Brain (organoid and tissue), 16 donors: ENCODE measurements at places on chromosomes 6 and 20. TPM values are rescaled to one million over a fixed set of nuclear protein-coding genes. Genes with fewer than 3 reads are reported as not detected.

MYLK2 gene
- 1.5 TPM for polyA plus RNA-seq

BPIFA1 gene
- polyA plus RNA-seq: not detected

DCDC2 gene
- polyA plus RNA-seq: 0.88 TPM

SLC22A16 gene
- polyA plus RNA-seq: 0.53 TPM

GABRR1 gene
- not detected for polyA plus RNA-seq

FNDC1 gene
- polyA plus RNA-seq: 0.83 TPM

COL11A2 gene
- 1.2 TPM for polyA plus RNA-seq

TMEM74B gene
- 4.0 TPM for polyA plus RNA-seq

MAS1 gene
- 0.15 TPM for polyA plus RNA-seq

CPNE5 gene
- polyA plus RNA-seq: 22.9 TPM

HLA-DOB gene
- polyA plus RNA-seq: not detected

BPIFB1 gene
- polyA plus RNA-seq: not detected

PRICKLE4 gene
- not detected for polyA plus RNA-seq

SDHAF4 gene
- polyA plus RNA-seq: 22.8 TPM

PLEKHG1 gene
- 3.6 TPM for polyA plus RNA-seq

ARMC2 gene
- 6.0 TPM for polyA plus RNA-seq

RSPO3 gene
- 0.15 TPM for polyA plus RNA-seq

RAET1L gene
- not detected for polyA plus RNA-seq

B3GAT2 gene
- polyA plus RNA-seq: 3.6 TPM

MC3R gene
- not detected for polyA plus RNA-seq

SLC24A3 gene
- polyA plus RNA-seq: 4.4 TPM

CST3 gene
- polyA plus RNA-seq: 1,324 TPM
